ENCODE measurements at places on chromosomes 16 and 17. TPM values are rescaled to one million over a fixed set of nuclear protein-coding genes. Genes with fewer than 3 reads are reported as not detected.

DNA sequence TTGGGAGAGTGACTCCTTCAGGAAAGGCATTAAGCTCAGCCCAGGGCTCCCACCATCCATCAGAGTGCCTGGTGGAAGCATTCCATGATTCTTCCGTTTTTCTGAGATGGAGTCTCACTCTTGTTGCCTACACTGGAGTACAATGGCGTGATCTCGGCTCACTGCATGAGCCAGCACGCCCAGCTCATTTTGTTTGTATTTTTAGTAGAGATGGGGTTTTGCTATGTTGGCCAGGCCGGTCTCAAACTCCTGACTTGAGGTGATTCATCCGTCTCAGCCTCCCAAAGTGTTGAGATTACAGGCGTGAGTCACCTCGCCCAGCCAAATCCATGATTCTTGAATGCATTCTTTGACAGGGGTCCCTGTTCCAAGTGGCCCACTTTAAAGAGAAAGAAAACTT is 23.1 kb downstream of the MIS12 start:
- no peak for DNase-seq

DNA sequence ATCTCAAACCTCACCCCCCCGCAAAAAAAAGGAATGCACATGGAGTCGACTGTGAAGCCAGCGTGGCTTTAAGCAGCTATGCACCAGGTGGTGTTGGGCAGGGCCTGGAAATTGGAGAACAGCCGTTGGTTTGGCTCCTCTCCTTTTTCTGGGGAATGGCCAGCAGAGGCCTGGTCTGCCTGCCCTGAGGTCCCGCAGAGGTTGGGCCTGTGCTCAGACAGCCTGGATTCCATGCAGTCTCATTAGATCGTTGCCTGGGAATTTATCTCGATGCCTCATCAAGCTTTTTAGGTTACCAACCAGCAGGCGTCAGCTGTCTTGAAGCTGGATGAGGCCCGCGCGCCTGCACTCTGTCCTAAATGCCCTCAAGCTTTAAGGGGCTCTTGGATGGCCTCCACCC is 9.8 kb downstream of the SLC12A3 start:
- DNase-seq = no peak

- no peak for DNase-seq
Observed at GRCh38 chr16:59759296-59759695, 1025.2 kb upstream of the GOT2 start.

DNA sequence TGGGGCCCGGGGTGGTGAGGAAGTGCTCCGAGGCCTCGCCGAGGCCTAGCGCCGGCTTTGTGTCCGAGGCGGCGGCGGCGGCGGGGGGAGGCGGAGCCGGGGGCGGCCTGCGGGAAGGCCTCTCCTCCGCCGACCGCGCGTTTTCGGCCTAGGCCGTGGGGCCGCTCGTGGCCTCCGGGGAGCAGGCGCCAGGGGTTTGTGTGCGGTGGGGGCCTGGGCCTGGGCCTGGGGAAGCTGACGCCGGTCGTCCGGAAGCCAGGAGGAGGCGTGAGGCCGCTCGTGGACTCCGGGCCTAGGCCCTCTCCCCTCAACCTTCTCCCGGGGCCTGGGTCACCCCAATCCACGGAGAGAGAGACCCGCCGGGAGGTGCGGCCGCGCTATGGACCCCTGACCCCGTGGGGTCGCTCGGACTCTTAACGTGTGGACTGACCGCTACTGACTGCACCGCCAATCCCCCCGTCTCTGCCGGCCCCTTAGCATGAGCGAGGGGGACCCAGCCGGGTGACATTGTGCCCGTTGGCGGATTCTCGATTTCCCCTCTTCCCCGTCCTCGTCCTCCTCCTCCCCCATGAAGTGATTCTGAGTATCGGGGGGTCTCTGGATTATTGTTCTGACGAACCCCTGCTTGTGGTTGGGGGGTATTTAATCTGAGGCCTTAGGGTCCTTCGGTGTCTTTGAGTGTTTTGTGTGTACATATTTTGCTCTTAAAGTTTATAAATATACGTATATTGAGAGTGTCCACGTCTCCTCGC is 660 bp downstream of the RBBP6 start:
- DNase-seq = no peak

- DNase-seq = peak; percentile 58
Observed at GRCh38 chr16:58243528-58244004, 45.7 kb upstream of the CSNK2A2 start.

- DNase-seq = no peak
Observed at GRCh38 chr17:17081304-17081940, 39.2 kb downstream of the MPRIP start.

DNA sequence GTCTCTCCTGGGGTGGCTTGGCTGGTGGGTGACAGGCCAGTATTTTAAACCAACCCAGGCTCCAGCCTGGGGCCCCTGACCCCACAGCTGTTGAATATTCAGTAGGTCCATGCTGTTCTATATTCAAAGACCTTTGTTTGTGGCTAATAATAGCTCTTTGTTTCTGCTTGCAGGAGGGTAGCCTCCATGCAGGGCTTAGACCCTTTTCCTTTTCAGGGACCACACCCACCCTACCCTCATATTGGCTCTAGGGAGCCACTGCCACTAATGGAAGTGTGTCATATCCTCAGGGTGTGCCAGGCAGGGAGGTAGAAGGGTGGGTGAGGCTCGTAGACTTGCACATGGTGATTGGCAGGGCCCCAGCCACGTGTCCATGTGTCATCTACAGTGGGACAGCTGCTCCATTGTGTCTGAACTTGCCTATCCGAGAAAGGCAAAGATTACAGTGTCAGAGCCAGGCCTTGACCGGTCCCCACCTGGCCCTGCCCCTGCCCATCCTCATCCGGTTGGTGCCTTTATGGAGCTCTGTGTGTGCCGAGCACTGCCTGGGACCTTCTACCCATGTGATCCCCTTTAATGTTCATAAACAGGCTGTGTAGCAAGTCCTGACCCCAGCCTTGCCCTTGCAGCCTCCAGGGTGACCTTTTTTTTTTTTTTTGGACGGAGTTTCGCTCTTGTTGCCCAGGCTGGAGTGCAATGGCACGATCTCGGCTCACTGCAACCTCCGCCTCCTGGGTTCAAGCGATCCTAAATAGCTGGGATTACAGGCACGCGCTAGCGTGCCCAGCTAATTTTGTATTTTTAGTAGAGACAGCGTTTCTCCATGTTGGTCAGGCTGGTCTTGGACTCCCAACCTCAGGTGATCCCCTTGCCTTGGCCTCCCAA is 22.1 kb downstream of the TMC7 start:
- DNase-seq = peak; percentile 97

Gene CCDC40
- 7.5 TPM for total RNA-seq

GRCh38 chr17:13287226-13287625 is 269.4 kb upstream of the ELAC2 start:
- no peak for DNase-seq

DNA sequence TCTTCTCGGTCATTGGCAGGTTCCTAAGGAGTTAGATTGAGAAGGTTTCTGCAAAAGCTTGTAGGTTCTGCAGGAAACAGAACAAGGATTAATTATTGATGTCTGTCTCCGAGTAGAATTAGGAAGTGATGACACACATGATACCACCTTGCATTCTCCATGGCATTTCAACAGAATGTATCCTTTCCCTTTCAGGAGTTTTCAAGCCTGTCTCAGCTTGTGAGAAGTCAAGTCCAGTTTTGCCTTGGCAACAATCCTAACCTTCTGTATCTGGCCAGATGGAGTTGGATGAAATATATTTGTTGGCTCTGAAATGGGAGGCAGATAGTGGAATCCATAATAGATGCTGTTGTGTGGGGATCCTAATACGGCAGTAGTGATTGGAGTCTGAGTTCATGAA is 235.5 kb downstream of the SHISA9 start:
- no peak for DNase-seq

- no peak for DNase-seq
Observed at GRCh38 chr17:80955671-80956280, 35.9 kb upstream of the CHMP6 start.

GRCh38 chr16:58375386-58375785 is 16.9 kb upstream of the GINS3 start:
- no peak for DNase-seq

- peak; percentile 63 for DNase-seq
Observed at GRCh38 chr16:9854675-9855074, 327.6 kb downstream of the GRIN2A start.

GRCh38 chr16:35011-35677 is 18.3 kb downstream of the POLR3K start:
- no peak for DNase-seq

GRCh38 chr17:9240659-9241370 is 219.5 kb downstream of the NTN1 start:
- no peak for DNase-seq

All from PC-3 (cell line).